ENCODE measurements at places on chromosomes 5 and 9.

- no peak for DNase-seq
These were observed 6.9 kb upstream of the SLC12A7 start for GRCh38 chr5:1118738-1119137.

DNA sequence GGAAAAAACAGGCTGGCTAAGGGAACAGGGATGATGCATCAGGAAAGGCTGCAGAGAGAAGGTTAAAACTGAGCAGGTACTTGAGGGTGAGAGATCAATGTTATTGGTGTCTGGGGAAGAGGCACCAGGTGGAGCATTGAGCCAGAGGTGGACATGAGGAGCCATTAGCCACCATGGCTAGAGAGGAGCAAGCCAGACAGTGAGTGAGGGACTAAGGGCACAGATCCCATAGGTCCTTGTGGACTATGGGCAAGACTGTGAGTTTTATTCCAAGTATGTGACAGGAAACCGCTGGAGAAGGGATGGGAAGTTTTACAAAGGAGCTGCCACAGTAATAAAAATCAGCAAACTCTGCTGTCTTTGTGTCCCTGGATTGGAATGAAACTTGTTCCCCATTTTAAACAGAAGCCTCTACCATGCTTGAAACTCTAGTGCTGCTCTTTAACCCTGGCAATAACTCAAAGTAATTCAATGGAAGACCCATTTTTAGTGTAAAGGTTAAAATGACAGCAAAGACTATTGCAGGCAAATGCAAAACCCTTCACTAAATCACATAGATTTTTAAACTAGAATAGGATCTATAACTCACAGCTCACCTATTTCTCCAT is 349.8 kb downstream of the ENC1 start:
- DNase-seq, result no peak

GRCh38 chr5:91288118-91288916 is 94.8 kb downstream of the ARRDC3 start:
- no peak for DNase-seq

DNA sequence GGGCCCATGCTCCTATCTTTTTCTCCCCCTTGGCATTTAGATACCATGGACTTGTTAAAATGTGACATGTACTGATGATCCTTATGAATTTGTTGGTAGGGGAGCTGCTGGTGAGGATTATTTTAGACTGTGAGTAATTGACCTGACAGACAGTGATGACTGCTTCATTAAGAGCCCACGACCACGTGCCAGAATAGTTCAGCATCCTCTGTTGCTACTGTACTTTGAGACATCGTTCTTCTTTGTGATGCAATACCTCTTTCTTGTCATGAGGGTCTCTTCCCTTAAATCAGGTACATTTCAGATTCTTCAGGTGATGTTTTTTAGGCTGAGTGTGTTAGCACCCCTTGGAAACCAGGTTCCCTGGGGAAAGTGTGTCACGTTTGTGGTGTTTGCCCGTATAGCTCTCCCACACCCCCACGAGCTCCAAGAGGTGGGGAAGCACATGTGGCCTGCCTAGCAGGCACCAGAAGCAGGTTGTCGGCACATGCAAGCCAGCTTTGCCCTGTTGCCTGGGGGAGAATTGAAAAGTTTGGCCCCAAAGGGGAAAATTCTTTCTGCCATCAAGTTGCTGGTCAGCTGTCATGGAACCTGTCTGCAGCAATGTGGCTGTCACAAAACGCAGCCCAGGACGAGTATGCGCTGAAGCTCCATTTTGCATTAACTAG is 25.1 kb downstream of the QRFP start:
- DNase-seq, result no peak

GRCh38 chr9:134419684-134420076 is 93.4 kb downstream of the RXRA start:
- no peak for DNase-seq

GRCh38 chr5:155504606-155505005 is 491.1 kb downstream of the KIF4B start:
- DNase-seq, result no peak

- no peak for DNase-seq
These were observed 102.6 kb downstream of the RGS3 start for GRCh38 chr9:113566016-113566711.

GRCh38 chr5:142176255-142176654 is 67.7 kb downstream of the NDFIP1 start:
- DNase-seq, result no peak

DNA sequence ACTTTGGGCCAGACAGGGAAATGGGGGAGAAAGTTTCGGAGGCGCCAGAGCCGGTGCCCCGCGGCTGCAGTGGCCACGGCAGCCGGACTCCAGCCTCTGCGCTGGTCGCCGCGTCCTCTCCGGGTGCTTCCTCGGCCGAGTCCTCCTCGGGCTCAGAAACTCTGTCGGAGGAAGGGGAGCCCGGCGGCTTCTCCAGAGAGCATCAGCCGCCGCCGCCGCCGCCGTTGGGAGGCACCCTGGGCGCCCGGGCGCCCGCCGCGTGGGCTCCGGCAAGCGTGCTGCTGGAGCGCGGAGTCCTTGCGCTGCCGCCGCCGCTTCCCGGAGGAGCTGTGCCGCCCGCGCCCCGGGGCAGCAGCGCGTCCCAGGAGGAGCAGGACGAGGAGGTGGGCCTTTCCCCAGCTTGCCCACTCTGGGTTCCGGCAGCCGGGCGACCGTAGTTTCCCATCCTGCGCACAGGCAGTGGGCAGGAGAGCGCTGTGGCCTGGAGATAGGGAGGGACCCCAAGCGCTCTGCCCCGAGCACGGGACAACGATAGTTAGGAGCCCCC is 516 bp downstream of the MAST4 start:
- DNase-seq, result no peak

- DNase-seq, result peak; percentile 72
These were observed 38.8 kb upstream of the LIFR start for GRCh38 chr5:38595132-38595745.

DNA sequence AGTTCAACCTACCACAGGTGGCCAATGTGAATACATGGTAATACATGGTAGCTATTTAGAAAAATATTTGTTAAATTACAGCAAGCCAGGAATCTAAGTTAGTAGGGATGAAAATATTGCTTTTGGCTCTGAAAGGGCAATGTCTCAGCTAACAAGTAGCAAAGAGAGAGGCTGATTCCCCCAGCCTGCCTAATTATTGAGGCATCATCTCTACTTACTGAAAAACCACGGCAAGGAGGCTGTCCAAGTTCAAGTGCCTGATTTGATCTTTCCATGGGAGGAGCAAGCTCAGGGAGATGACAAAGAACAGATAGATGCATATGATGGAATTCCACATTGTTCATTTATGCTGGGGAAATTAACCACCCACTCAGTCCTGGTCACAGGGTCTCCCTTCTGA is 28.7 kb upstream of the UBTD2 start:
- DNase-seq, result no peak
